ENCODE measurements at places on chromosomes 5 and 9.

- DNase-seq, result no peak
Measured at GRCh38 chr9:127679506-127679905, 27.3 kb upstream of the CFAP157 start.

DNA sequence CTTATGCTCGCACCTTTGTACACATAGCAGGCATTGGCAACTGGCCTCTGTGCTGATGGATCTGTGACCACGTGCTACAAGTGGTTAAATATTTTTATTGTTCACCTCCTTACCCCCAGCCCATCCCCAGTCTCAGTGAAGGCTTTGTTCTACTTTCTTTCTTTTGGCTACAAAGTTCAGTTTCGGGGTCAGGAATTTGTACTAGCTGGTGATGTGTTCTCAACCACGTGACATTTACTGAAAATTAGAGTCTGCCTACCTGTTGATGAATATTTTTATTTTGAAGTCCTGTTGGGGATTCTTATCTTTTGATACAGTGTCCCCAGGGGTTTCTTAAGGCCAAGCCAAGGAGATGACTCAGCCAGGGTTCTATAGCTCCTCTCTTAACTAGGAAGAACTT, 47.8 kb downstream of the C9orf57 start:
- DNase-seq, result no peak

GRCh38 chr5:179408611-179409010, 63.4 kb upstream of the ADAMTS2 start:
- no peak for DNase-seq

- DNase-seq, result no peak
Measured at GRCh38 chr5:2522372-2522771, 229.1 kb downstream of the IRX2 start.

- no peak for DNase-seq
Measured at GRCh38 chr9:114282104-114282485, 40.8 kb upstream of the ORM1 start.

DNA sequence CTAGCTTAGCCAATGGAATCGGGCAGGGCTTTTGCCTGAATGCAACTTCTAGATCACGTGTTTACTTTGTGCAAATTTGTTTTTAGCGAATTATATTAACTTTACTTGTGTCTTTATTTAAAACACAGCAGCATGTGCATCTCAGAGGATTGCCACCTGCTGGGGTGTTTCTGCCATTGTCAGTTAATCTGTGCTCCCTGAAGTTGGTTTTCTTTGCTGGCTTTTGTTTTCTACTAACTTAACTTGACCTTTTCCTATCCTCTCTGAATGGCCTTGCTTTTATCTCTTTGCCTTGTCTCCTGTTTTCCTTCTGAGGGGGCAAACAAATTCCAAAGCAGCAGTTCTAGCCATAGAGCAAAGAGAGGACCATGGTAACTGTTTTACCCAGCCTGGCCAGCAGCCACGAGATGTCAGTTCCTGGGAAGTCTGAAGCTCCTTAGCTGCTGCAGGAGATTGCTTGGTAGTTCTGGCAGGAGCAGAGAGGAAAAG, 67.6 kb downstream of the ARHGEF28 start:
- DNase-seq, result peak; percentile 6

- DNase-seq, result peak; percentile 28
Measured at GRCh38 chr9:96450613-96451528, 902 bp downstream of the HABP4 start.

- peak; percentile 28 for DNase-seq
Measured at GRCh38 chr9:71908825-71909224, 2.2 kb downstream of the ABHD17B start.

DNA sequence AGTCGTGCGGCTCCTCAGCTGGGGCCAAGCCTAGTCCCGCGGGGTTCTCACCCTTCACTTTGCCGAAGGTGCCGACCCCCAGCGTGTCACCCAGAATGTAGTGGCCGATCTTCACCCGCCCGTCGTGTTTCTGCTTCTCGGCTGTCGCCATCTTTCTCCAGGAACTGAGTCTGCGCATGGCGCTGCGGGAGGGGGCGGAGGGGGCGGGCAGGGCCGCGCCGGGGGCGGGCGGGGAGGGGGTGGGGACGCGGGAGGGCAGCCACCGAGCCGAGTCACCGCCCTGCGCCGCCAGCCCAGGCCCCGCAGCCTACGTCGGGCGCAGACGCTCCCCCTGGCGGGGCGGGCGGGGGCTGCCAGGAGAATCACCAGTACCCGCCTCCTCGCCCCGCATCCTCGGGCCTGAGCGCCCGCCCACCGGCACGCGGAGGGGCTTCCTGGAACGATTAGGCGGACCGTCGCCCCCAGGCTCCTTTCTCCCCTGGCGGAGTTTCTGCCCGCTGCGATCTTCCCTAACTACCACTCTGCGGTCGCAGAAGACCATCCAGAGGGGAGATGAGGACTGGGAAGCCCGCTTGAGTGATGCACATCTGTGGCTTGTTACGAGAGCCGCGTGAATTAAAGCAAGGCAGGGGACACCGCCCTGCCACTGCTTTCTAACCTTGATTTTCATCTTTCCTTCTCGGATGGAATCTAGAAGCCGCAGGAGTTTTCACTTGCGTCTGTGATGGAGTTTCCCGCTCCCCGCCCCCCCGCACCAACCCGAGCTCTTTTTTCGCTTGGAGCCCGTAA, at the start of gene PRKAA1:
Gene PRKAA1, minus strand, starts transcription at position 363 of the 789 bp plus-strand sequence. Its CDS starts 185 bp downstream, at position 178.
- DNase-seq, result peak; percentile 93

Measured in globus pallidus (tissue), 1 donor.